Lung (tissue), 17 donors: ENCODE measurements at places on chromosomes 4 and X. TPM values are rescaled to one million over a fixed set of nuclear protein-coding genes. Genes with fewer than 3 reads are reported as not detected.
A peak's percentile ranks its signal among the peaks of the same experiment; 100 is the strongest.

- H3K4me1 ChIP-seq: no peaks in the 10 kb centered on the region
- peaks cover 33% of the 10 kb centered on the region for H3K36me3 ChIP-seq
- H3K27me3 ChIP-seq: no peaks in the 10 kb centered on the region
- H3K4me3 ChIP-seq: no peak overlapping the region
- peak; percentile 83 for DNase-seq
These were observed 80.2 kb downstream of the CRMP1 start for GRCh38 chr4:5812506-5813229.

DNA sequence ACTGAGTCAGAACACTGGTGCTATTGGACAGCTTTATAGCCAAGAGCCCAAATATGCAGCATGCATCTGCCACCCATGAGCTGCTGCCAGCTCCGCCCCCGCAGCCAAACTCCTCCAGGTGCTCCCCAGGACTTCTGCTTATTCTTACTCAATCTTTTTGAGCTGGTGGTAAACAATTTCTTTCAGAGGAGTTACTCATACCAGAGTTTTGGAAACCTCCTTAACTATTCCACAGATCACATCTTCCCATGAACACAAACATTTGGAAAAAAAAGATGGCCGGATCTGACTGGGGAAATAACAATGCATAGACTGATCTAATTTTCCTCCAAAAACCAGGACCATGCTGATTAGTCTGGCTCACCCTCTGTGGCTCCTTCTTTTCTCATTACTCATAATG, 399.9 kb downstream of the GPM6A start:
- no peaks in the 10 kb centered on the region for H3K27me3 ChIP-seq
- H3K4me1 ChIP-seq: no peaks in the 10 kb centered on the region
- H3K27ac ChIP-seq: no peak overlapping the region
- no peaks in the 10 kb centered on the region for H3K36me3 ChIP-seq
- no peak for DNase-seq
- H3K4me3 ChIP-seq: no peak overlapping the region

DNA sequence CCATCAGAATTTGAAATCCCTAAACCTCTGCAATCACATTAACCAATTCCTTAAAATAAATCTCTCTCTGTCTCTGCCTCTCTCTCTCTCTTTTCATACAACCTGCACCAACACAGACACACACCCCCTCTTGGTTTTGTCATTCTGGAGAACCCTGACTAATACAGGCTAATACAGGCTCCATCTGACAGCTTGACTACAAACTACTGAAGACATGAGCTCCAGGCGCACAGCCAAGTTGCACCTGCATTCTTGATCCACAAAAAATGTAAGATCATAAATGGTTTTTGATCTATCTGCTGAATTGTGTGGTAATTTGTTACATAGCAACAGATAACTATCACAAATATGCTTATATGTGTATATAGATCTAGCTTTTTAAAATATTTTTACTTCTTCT, 2414.2 kb downstream of the PCDH7 start:
- H3K4me1 ChIP-seq: no peaks in the 10 kb centered on the region
- DNase-seq: no peak
- H3K36me3 ChIP-seq: no peaks in the 10 kb centered on the region
- no peak overlapping the region for H3K27ac ChIP-seq

GRCh38 chrX:12021698-12022097, 116.6 kb upstream of the FRMPD4 start:
- no peaks in the 10 kb centered on the region for H3K36me3 ChIP-seq
- DNase-seq: peak; percentile 78
- no peak overlapping the region for H3K4me3 ChIP-seq
- H3K27me3 ChIP-seq: no peaks in the 10 kb centered on the region

- no peak for DNase-seq
- no peaks in the 10 kb centered on the region for H3K4me1 ChIP-seq
- no peaks in the 10 kb centered on the region for H3K27me3 ChIP-seq
- no peak overlapping the region for H3K4me3 ChIP-seq
These were observed 23.9 kb downstream of the SLC39A8 start for GRCh38 chr4:102321260-102321995.

DNA sequence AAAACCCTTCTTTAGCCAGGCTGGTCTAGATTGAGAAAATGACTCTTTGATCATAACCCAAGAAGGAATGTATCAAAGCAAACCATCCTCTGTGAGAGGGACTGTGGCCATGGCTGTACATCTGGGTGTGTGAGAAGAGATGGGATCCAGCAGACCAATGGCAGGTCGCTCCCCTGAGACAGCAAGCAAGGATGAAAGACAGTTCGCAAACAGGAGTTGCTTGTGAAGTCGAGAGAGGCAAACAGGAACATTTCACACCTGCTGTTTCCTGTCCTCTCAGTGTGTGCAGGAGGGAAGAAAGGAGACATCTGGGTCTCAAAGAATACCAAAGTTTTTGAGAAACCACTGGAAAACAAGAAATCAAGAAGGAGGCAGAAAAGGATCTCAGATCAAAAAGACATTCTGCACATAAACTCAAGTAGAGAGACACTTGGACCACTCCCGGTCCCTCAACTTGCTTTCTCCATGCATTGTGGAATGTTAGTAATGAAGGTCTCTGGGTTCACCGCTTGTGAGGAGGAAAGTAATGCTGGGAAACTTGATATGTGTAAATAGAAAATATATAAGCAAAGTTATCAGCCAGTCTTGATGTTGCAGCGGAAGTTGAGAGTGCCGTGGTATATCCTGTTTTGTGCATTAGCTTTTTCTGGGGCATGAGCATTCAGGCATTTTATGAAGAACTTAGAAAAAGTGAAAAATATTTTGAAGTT, 327.5 kb downstream of the BMPR1B start:
- no peaks in the 10 kb centered on the region for H3K27me3 ChIP-seq
- no peak for DNase-seq
- no peak overlapping the region for H3K4me3 ChIP-seq

DNA sequence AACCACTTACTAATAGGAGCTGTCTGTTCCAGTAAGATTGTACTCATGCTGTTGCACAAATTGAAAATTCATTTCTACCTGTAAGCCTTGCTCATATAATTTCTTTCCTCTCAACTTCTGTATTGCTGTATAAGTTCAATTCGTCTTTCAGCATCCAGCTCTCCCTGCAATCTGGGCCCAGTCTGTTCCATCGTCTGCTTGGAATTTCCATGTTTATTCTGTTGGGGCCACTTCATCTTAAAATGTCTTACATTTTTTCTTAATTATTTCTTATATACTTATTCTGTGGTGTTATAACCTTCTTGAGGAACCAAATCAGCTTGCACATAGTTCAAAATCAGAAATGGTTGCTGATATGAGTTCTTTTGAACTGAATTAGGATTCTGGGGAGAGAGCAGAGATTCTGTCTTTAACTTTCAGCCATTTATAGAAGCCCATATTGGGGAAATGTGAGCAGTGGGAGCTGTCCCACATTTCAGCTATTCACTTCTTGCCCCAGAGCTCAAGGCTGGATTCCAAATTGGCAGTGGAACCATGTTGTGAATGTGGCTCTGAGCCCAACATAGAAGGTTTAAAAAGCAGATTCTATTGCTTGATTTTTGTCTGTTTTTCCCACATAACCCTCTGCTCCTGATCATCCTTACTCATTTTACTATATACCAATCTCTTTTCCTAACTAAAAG, 291.9 kb downstream of the BMPR1B start:
- peak; percentile 87 for DNase-seq
- no peak overlapping the region for H3K4me3 ChIP-seq
- H3K36me3 ChIP-seq: no peaks in the 10 kb centered on the region

- peaks cover 2% of the 10 kb centered on the region for H3K4me1 ChIP-seq
- no peak for DNase-seq
- H3K27ac ChIP-seq: no peak overlapping the region
- no peaks in the 10 kb centered on the region for H3K36me3 ChIP-seq
These were observed 213.1 kb upstream of the PSAPL1 start for GRCh38 chr4:7647600-7648543.

DNA sequence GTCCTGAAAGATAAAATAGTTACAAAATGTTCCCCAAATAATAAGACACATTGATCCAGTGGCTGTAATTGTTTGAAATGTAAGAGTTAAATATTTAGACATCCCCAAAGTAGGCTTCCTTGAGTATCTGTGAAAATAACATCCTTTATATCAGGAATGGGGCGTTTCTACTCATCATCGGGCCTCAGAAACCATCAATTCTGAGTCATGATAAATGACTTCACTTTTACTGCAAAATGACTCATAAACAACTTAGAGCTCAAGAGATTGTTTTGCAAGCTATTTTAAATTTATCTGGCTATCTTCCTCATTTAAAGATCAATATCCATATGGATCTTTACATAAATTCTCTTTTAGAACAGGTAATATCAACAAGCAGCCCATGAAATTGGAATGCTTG, 369.4 kb upstream of the CNKSR2 start:
- DNase-seq: no peak
- H3K27me3 ChIP-seq: no peaks in the 10 kb centered on the region
- no peak overlapping the region for H3K4me3 ChIP-seq
- no peak overlapping the region for H3K27ac ChIP-seq
- no peaks in the 10 kb centered on the region for H3K4me1 ChIP-seq

GRCh38 chr4:183912585-183912984, 7.5 kb downstream of the STOX2 start:
- no peak overlapping the region for H3K4me3 ChIP-seq
- no peaks in the 10 kb centered on the region for H3K36me3 ChIP-seq
- no peaks in the 10 kb centered on the region for H3K4me1 ChIP-seq
- no peak for DNase-seq
- H3K27ac ChIP-seq: no peak overlapping the region

DNA sequence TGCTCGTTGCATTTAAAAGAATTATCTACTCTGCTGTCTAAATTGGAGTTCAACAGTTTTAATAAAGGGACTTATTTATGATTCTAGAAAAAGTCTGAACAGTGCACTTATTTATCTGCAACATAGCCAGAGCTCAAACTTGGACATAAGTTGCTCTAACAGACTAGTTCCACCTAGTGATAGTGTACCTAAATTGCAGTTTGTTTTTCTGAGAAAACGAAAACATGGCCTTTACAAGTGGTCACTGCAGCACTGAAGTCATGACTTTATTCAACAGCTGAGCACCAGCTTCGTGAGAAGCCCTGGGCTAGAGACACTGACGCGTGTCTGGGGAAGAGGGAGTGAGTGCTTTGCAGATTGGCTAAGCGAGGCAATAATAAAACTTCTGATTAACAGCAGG, 77.3 kb upstream of the IGSF1 start:
- no peaks in the 10 kb centered on the region for H3K36me3 ChIP-seq
- peaks cover 17% of the 10 kb centered on the region for H3K27me3 ChIP-seq
- DNase-seq: peak; percentile 50
- H3K4me3 ChIP-seq: no peak overlapping the region

- no peaks in the 10 kb centered on the region for H3K36me3 ChIP-seq
- peaks cover 48% of the 10 kb centered on the region for H3K4me1 ChIP-seq
- peak; percentile 41 for DNase-seq
- H3K27ac ChIP-seq: no peak overlapping the region
- H3K27me3 ChIP-seq: peaks cover 4% of the 10 kb centered on the region
- no peak overlapping the region for H3K4me3 ChIP-seq
These were observed 57.4 kb downstream of the PJA1 start for GRCh38 chrX:69107747-69108401.

GRCh38 chrX:39972340-39972739, 125.4 kb downstream of the BCOR start:
- H3K4me1 ChIP-seq: no peaks in the 10 kb centered on the region
- H3K4me3 ChIP-seq: no peak overlapping the region
- H3K36me3 ChIP-seq: no peaks in the 10 kb centered on the region

GRCh38 chr4:111449657-111450056, 695.6 kb upstream of the FAM241A start:
- H3K4me1 ChIP-seq: no peaks in the 10 kb centered on the region
- H3K36me3 ChIP-seq: no peaks in the 10 kb centered on the region
- DNase-seq: no peak
- H3K27ac ChIP-seq: no peak overlapping the region

DNA sequence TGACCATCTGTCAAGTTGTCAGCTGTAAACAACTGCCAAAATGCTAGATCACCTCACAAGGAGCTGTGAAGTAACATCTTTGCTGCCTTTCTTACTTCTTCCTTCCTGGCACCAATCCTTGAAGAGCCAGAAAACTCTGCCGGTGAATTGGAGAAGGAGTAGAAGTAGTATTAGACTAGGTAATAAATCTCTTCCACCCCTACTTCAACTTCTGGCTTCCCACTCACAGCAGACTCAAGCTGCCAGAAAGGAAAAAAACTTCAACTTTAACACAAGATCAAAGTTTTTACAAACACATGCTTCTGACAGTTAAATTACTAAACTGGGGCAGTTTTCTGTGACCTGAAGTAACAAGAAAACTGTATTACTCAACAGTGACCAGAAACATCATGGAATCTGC, 164.7 kb upstream of the SLC7A11 start:
- H3K27me3 ChIP-seq: no peaks in the 10 kb centered on the region
- H3K4me1 ChIP-seq: no peaks in the 10 kb centered on the region
- H3K36me3 ChIP-seq: no peaks in the 10 kb centered on the region
- H3K27ac ChIP-seq: no peak overlapping the region
- DNase-seq: no peak

Gene GAGE13
- not detected for total RNA-seq

Gene EXOC1L
- not detected for total RNA-seq

Gene RNF212
- total RNA-seq: 8.8 TPM

Gene GPM6B
- total RNA-seq: 13.4 TPM

Gene PNMA6E
- total RNA-seq: not detected
